ENCODE measurements at places on chromosomes 1 and 21. TPM values are rescaled to one million over a fixed set of nuclear protein-coding genes. Genes with fewer than 3 reads are reported as not detected.

Gene BTBD8
- 1.4 TPM for total RNA-seq

Gene ANXA9
- 0.95 TPM for total RNA-seq

Gene DCST2
- 0.27 TPM for total RNA-seq

Gene ADGRL4
- not detected for total RNA-seq

Gene ADAMTS1
- 69.7 TPM for total RNA-seq

Gene LRRIQ3
- 2.1 TPM for total RNA-seq

Gene IL19
- not detected for total RNA-seq

Gene CHI3L1
- not detected for total RNA-seq

Gene RYR2
- not detected for total RNA-seq

Gene CACNA1E
- not detected for total RNA-seq

Gene FAM72B
- total RNA-seq = 4.3 TPM

Gene SYPL2
- total RNA-seq = not detected

Gene JAM2
- not detected for total RNA-seq

Gene FGGY
- total RNA-seq = 9.9 TPM

Gene SPRR1B
- total RNA-seq = 36.3 TPM

Gene AGMAT
- total RNA-seq = 1.1 TPM

Gene RUNX1
- 29.8 TPM for total RNA-seq

Gene DENND2C
- total RNA-seq = 6.1 TPM

Gene OLIG2
- not detected for total RNA-seq

Gene RNU1-4
- total RNA-seq = 4,441 TPM

Gene ASTN1
- 0.03 TPM for total RNA-seq

Gene ZNF683
- not detected for total RNA-seq

Gene MYBPH
- not detected for total RNA-seq

Gene VWA5B1
- total RNA-seq = not detected

Gene RGS4
- 0.31 TPM for total RNA-seq

Gene RSPH1
- total RNA-seq = not detected

All from foreskin keratinocyte (primary cell).